ENCODE measurements at places on chromosomes 13 and 19.

DNA sequence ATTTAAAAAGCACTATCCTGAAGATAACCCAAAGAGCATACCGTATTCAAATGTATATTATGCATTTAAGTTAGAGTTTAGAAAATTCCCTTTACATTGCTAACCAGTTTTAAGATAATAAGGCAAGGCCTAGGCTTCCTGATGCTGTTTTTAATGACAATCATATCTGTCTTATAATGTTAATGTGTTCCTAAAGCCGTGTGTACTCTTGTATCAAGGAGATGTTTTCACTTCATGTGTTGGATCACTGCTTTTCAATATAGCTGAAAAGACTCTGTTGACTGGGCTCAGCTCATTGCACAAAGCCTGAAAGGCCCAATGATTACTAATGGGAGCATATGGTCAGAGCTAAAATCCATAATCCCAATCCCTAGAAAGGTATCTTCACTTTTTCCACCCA lies 81.6 kb downstream of the DACH1 start:
- DNase-seq: no peak

DNA sequence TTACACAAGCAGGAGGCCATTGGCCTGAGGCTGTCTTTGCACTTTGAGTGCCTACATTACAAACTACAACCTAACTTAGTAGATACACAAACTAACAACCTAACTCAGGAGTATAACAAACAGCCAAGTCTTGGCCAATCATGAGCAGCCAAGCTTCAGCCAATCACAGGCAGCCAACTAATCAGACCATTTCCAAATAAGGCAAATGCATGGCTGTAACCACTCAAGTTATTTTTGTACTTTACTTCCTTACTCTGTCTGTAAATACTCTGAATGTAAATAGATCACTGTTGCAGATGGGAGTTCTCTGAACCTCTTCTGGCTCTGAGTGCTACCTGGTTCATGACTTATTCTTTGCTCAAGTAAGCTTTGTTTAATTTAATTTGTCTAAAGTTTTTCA lies 748.1 kb upstream of the SGCG start:
- no peak for DNase-seq

- DNase-seq: no peak
Measured at GRCh38 chr13:97422118-97423054, 11.6 kb upstream of the RAP2A start.

- DNase-seq: peak; percentile 37
Measured at GRCh38 chr13:51844862-51845573, at the start of gene TMEM272. TMEM272 (minus strand) TSS chr13:51845177; CDS start chr13:51838530, 6,647 bp downstream.

DNA sequence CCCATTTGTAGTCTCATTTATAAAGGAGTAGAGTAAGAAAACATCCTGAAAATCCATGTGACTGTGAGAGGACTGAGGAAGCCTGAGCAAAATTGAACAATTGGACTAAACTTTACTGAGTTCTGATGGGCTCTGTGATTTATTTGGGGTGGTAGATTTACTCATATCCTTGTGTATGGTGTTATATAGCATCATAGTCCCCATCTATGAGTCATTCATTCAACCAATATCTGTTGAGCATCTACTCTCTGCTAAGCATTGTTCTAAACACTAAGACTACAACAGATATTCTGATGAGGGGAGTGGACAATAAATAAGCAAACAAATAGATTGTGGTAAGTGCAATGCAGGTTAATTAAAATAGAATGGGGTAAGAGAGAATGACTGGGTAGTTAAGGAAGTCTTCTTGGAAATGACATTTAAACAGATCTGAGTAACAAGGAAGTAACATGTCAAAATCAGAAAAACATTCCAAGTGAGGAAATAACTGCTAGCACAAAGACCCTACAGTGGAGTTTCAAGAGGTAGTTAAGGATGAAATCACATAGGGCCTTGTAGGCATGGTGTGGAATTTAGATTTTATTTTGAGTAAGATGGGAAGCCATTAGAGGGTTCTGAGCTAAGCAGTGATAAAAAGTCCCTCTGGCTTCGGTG lies 36.3 kb upstream of the MLNR start:
- DNase-seq: no peak

GRCh38 chr13:77779552-77780272 lies 82.2 kb downstream of the SLAIN1 start:
- peak; percentile 61 for DNase-seq

DNA sequence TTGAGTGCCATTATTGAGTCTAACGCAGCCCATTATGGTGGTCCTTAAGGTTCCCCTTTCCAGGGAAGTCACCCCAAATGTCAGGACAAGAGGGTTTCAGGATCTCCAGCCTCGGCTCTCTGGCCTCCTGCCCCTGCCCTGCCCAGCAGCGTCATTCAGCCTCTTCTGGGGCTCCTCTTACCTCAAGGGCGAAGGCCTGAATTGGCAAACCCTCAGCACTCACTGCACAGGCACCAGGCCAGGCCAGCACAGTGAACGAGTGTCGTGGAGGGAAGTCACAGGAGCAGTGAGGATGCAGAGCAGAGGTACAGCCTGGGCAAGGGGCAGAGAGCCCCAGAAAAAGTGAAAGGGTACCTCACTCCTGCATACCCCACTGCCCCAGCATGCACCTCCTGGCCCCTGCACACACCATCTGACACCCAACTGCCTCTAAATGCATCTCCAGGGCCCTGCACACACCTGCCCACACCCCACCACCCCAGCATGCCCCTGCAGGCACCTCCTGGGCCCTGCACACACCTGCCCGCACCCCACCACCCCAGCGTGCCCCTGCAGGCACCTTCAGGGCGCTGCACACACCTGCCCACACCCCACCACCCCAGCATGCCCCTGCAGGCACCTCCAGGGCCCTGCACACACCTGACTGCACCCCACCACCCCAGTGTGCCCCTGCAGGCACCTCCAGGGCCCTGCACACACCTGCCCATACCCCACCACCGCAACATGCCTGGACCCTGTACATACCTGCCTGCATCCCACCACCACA lies 19.8 kb downstream of the SLC25A42 start:
- no peak for DNase-seq

DNA sequence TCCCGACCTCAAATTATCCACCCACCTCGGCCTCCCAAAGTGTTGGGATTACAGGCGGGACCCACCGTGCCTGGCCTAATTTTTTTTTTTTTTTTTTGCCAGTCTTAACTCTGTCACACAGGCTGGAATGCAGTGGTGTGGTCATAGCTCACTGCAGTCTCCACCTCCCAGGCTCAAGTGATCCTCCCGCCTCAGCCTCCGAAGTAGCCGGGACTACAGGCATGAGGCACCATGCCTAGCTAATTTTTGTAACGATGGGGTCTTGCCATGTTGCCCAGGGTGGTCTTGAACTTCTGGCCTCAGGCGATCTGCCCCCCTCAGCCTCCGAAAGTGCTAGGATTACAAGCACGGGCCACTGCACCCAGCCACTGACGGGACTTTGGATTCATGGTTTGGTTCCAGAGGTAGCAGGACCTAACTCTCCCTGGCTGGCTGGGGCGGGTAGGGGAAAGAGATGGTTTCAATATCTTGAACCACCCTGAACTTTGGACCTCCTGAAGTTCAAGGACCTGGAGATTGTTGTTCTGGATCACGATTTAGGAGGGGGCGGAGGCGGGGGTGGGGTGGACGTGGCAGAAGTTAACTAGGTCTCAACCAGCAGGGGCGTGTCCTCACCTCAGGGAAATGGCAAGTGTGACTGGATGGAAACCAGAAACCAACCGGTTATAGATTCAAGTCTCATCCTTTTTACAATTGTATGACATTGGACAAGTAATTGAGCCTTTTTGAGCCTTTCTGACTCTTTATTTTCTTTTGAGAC lies 40.8 kb downstream of the IER2 start:
- no peak for DNase-seq

DNA sequence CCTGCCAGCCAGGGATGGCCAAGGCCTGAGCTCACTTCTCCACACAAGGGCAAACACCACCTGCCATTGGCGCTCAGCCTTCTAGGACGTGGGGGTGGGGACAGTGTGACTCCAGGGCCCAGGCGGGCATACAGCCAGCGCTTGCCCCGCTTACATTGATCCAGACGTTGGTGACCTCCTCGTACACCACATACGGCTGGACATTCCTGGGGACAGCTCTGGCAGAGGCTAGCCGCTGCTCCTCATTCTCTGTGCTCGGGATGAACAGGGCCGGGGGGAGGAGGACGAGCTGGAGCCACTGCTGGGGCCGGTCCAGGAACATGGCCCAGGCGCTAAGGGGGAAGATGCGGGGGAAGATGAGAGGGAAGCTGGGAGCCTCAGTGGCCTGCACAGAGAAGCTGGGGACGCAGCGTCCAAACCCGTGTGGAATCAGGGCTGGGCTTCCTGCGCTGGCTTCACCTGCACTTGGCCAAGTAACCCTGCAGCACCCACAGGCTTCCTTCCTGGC lies 25.1 kb upstream of the MYDGF start:
- peak; percentile 43 for DNase-seq

GRCh38 chr19:41784743-41785142 lies 11.6 kb upstream of the CEACAM3 start:
- DNase-seq: no peak

DNA sequence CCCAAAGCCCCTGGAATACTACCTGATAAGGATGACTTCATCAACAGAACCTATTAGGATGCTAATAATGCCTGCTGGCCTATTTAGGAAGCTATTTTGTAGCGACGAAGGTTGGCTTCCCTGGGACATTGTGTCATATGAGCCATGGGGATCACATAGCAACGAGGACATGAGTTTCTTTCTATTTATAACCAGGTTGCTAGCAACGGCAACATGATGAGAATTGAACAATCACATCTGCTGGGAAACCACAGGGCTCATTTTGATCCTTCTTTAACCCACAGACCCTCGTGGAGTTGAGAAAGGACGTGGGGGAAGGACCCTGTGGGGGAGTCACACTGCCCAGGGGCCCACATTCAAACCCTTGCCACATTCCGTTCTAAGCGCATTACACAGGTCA lies 172.2 kb downstream of the COL4A1 start:
- DNase-seq: no peak

DNA sequence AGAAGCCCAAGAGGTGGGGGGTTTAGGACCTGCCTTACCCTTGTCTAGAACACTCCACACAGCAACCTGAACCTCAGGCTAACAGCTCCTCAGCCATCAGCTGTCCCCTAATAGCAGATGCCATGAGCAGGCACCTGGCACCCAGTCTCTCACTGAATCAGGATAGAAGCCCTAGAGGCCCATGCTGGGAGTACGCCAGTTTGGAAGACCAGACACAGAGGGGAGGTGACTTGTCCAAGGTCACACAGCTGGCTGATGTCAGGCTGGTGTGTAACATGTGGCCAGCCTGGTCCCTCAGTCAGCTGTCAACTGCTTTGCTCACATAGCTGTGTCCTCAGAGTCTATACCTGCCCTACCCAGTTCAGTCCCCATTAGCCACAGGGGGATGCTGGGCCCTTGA lies 12.8 kb upstream of the SAMD1 start:
- no peak for DNase-seq

- no peak for DNase-seq
Measured at GRCh38 chr13:73215823-73216222, 157.0 kb downstream of the KLF5 start.

GRCh38 chr19:12695096-12695495 lies 1.3 kb downstream of the FBXW9 start:
- no peak for DNase-seq

- DNase-seq: no peak
Measured at GRCh38 chr13:32151240-32151639, 119.7 kb downstream of the FRY start.

- peak; percentile 37 for DNase-seq
Measured at GRCh38 chr13:111006506-111007031, 91.7 kb upstream of the ANKRD10 start.

GRCh38 chr19:54724142-54724541 lies at the start of gene KIR3DL3:
KIR3DL3 (plus strand) TSS chr19:54724442; CDS start chr19:54724497, 55 bp downstream.
- DNase-seq: no peak

DNA sequence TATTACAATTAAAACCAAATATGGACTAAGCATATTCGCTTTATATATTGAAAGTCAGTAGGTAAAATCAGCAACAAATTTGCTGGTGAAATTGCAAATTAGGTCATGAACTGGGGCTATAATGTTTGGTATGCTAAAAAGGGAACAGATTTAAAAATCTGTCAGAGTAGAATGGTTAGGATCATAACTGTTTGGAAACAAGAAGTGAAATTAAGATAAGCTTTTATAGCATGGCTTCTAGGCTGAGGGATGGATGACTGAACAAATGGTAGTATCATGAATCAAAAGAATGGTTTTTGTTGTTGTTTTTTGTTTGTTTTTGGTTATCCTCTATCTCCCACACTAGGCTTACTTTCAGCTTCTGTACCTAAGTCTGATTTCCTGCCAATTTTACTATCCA lies 1090.4 kb downstream of the PCDH9 start:
- DNase-seq: no peak

DNA sequence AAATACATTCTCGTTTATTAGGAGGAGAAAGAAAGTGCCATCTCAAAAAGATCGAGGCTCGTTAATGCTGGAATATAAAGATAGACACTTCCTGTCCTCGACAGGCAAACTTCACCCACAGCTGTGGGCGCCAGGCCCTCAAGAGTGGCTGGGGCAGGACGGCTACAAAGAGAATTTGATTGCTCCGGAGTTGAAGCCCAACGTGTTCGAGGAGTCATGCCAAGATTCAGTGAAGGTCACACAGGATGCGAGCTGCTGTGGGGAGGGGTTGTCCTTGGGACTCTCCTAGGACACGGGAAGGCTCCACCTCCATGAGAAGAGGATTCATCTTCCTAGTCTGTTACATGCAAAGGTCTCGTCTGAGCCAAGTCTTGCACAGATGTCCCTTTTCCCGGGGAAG lies 16.3 kb upstream of the PTPRS start:
- no peak for DNase-seq

GRCh38 chr19:42113641-42114348 lies 18.5 kb downstream of the POU2F2 start:
- no peak for DNase-seq

DNA sequence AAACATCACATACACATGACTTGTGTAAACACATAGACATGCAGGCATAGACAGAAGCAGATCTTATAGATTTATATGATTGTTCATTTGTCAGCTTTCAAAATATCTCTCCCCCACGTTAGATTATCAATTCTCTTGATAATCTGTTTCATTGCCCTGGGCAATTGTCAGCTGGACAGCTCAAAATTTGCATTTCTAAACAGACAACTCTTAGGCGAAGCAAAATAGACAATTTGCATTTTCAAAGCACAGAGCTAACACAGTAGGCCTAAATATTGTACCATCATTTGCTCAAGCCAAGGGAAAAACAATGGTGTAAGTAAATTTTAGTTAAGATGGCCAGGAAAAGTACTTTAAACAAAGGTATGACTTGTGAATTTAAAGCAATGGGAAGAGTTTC lies 24.0 kb upstream of the KBTBD6 start:
- no peak for DNase-seq

DNA sequence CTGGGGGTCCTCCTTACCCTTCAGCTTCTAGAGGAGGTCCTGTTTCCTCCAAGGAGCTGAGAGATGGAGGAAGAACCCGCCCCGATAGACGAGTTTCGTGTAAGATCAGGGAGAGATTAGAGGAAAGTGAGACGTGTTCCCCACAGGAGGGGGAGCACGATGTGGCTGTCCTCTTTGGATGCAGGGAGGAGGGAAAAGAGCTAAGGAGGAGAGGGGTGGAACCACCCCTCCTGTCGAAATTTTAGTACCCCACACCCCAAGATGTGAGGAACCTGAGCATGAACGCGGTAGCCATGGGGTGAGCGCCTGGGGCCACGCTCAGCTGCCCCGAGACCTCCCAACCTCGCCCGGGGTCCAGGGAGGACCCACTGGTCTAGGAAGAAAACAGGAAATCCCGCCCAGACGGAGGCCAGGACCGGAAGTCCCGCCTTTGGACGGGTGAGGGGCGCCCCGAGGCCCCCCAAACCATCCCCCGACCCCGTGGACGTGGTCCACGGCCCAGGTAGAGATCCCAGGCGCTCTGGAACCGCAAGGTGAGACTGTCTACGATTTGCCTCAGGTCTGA lies 1.2 kb downstream of the AKT1S1 start:
- peak; percentile 55 for DNase-seq
